ENCODE measurements at places on chromosomes 5 and 9.

- no peak for DNase-seq
These were observed 245.4 kb downstream of the RAB3C start for GRCh38 chr5:58828258-58828657.

- no peak for DNase-seq
These were observed 83.9 kb downstream of the PRLR start for GRCh38 chr5:35146406-35146805.

GRCh38 chr5:7039074-7039473 is 325.8 kb downstream of the TENT4A start:
- DNase-seq, result no peak

DNA sequence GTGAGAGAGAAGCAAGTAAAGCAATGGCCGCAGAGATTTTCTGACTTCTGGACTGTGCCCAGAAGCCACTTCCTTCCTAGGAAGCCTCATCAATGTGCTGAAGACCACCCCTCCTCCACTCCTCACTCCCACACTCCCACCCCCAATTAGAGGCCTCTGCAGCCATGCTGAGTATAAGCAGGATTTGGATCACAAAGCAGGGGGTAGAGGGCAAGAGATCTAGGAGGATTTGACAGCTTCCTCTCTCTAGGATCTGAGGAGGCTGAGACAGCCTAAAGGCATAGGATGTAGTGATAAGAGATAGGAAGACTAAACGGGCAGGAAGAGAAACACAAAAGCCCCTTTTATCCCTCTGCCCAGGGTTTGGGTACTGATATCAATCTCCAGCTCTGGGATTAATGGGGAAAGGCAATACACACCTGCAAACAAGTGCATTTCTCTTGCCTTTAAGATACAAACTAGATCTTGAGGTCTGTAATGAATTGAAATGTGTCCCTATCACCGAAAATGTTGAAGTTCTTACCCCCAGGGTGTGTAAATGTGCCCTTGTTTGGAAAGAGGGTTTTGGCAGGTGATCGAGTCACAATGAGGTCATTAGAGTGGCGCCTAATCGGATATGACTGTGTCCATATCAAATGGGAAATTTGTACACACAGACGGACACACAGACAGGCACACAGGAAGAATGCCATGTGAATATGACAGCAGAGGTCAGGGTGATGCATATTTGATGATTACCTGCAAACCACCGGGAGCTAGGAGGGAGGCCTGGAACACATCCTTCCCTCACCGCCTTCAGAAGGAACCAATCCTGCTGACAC is 28.5 kb downstream of the KCNV2 start:
- no peak for DNase-seq

DNA sequence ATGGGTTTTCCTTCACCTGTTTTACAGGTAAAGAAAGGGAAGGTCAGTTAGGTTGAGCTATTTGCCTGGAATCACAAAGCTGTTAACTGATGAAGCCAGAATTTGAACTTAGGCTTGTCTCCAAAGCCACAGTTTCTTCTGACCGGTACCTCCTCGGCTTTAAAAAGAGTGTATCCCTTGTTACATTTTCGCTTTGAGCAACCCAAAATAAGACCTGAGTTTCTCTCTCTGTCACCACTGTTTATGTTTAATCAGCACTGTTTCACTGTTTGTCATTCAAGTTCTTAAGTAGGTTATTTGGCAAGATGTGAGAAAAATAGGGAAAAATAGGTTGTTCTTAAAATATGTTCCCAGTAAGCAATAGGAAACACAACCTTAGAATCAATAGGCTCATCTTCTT is 84.6 kb downstream of the VCAN start:
- DNase-seq, result no peak

- no peak for DNase-seq
These were observed 26.1 kb upstream of the LARP1 start for GRCh38 chr5:154728939-154729588.

DNA sequence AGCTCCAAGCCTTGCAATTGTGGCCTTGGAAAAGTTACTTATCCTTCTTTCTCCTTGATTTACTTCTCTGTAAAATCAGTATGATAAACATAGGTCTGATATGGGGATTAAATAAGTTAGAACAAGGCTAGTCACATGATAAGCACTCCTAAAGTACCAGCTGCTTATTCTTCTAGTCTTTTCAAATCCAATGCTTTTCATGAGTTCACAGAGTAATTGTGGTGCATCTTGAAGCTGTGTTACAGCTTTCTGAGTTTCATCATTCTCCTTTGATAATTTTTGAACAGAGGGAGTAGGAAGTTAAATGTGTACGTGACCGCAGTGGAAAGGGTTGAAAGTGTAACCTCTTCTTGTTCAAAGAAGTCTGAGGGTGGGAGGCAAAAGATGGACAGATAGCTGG is 38.8 kb upstream of the CCDC112 start:
- DNase-seq, result no peak

GRCh38 chr5:149603210-149603609 is 21.9 kb downstream of the ARHGEF37 start:
- no peak for DNase-seq

GRCh38 chr9:130433947-130434262 is 10.9 kb upstream of the ASS1 start:
- no peak for DNase-seq

- DNase-seq, result no peak
These were observed 115.7 kb upstream of the MSX2 start for GRCh38 chr5:174608631-174609097.

DNA sequence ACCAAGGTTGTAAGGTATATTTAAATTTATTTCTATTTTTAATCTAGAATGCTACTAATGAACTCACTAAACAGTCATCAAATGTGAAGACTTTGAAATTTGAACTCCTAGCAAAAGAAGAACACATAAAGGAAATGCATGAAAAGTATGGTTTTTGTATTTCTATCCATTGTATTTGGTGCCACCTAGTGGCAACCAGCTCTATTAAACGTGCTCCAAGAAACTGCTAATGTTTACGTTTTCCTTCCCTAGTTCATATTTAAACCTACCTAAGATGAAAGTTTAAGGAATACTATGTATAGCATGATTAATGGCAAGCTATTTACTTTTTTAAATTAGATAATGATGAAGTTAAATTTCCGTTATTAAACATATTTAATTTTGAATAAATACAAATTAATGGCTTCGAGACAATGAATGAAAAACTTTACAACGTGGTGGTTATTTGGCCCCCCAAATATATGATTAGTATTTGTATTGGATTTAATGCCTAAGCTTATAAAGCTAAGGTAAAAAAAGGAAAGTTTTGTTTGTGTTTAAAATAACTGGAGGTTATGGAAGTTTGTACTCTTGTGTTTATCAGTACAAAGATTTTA is 115.9 kb upstream of the SH3GL2 start:
- DNase-seq, result no peak

DNA sequence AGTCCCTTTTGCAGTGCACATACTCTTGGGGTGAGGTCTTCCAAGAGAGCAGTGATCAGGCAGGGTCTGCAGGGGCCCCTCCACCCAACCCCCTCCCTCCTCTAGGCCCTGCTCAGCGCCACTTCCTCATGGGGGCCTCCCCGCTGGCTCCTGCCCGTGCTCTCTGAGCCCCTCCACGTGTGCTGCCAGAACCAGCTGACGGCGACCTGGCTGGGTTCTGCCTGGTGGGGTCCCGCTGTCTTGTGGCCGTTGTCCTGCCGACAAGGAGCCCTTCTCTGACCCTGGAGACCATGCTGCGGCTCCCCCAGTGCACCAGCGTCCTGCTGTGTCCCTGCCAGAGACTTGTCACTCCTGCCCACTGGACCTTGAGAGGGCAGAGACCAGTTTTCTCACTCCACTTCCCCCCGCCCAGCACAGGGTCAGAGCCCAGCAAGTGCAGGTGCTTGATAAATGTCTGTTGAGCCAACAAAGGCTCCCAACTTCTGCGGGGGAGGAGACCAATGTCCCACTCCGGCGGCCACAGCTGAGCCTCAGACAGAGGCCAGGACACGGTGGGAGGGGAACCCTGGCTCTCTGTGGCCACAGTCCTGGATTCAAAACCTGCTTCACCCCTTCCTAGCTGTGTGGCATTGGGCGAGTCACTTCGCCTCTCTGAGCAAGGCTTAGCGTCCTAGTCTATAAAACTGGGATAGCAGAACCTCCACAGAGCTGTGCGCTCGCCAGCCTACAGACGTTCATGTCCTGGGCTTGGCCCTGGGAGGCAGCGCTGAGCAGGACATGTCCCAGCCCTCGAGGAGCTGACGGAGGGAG is 24.8 kb downstream of the SARDH start:
- no peak for DNase-seq

- DNase-seq, result no peak
These were observed 14.2 kb upstream of the RALGDS start for GRCh38 chr9:133135146-133135745.

DNA sequence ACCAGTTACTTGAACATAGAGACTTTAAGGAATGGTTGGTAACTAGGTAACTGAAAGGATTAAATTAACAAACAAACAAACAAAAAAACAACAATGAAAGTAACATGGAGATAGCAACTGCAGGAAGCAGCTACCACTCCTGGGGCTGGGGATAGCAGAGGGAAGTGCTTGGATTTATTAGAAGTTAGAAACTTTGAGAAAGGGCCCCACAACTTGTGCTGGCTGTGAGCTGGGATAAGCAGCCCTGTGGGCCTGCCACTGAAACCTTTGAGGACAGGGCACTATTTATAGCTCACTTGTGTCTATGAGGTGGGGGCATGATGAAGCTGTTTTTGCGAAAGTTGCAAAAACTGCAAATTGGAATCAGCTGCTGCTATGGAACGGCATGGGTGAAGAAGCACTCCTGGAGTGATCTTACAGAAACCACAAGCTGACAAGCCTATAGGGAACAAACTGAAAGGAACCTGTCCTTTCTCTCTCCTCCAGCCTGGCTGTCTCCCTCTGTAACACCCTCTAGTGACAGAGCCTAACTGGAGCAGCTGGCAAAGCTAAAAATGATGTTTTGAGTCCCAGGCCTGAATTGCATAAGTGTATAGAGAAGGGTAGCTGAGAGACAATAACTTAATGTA is 91.4 kb upstream of the RANBP6 start:
- no peak for DNase-seq

DNA sequence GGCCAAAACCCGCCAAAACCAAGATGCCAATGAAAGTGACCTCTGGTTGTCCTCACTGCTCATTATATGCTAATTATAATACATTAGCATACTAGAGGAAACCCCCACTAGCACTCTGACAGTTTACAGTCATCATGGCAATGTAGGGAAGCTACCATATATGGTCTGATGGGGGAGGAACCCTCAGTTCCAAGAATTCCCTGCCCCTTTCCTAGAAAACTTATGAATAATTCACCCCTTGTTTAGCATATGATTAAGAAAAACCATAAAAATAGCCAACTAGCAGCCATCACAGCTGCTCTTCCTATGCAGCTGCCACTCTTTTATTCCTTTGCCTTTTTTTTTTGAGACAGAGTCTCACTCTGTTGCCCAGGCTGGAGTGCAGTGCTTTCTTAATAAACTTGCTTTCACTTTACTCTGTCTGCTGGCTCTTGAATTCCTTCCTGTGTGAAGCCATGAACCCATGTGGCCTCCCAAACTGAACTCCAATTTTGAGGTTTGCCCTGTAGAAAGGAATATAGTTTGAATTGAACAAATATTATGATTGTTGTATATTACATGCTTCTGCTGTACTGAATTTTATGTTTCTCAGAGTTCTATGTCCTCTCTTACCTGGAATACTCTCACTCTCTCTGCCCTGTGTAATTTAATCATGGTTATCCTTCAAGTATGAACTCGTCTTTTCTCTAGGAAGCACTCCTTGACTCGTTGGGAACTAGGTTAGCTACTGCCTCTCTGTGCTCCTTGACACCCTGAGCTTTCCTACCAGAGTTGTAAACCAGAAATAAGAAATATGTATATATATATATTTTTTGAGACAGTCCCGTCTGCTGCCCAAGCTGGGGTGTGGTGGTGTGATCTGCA is 59.8 kb downstream of the KIAA1958 start:
- DNase-seq, result no peak

- DNase-seq, result no peak
These were observed 306.7 kb upstream of the SLC24A2 start for GRCh38 chr9:20095430-20096092.

DNA sequence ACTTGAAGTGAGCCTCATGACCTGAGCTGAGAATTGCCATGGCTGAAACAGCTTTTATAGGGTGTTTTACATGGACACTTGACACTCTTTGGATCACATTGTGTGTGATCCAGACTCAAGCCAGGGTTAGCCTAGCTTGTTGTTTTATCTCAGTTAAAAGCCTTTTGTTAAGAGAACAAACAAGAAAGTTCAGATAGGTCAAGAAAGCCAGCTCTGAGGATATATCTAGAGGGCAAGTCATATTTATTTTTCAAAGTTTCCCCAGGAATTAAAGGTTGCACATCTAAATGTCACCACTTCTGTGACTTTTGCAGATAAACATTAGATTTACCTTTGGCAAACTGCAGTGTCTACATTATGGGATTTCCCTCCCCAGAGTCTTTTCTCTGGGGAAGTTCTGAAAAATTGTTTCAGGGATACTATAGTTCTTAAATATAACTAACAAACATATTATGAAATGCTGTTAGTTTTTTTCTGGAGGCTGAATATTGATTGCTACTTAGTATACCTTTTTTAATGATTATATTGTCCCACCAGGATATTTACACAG is 134.5 kb downstream of the C9orf152 start:
- DNase-seq, result no peak

- DNase-seq, result no peak
These were observed 16.4 kb downstream of the ADAMTS16 start for GRCh38 chr5:5156471-5157082.

GRCh38 chr5:53031695-53032096 is 42.5 kb downstream of the ITGA2 start:
- DNase-seq, result no peak

GRCh38 chr5:113163328-113163727 is 186.7 kb downstream of the DCP2 start:
- no peak for DNase-seq

- no peak for DNase-seq
These were observed 33.9 kb downstream of the DOCK2 start for GRCh38 chr5:169670769-169671525.

GRCh38 chr5:156715287-156715686 is 134.8 kb upstream of the PPP1R2B start:
- DNase-seq, result no peak

DNA sequence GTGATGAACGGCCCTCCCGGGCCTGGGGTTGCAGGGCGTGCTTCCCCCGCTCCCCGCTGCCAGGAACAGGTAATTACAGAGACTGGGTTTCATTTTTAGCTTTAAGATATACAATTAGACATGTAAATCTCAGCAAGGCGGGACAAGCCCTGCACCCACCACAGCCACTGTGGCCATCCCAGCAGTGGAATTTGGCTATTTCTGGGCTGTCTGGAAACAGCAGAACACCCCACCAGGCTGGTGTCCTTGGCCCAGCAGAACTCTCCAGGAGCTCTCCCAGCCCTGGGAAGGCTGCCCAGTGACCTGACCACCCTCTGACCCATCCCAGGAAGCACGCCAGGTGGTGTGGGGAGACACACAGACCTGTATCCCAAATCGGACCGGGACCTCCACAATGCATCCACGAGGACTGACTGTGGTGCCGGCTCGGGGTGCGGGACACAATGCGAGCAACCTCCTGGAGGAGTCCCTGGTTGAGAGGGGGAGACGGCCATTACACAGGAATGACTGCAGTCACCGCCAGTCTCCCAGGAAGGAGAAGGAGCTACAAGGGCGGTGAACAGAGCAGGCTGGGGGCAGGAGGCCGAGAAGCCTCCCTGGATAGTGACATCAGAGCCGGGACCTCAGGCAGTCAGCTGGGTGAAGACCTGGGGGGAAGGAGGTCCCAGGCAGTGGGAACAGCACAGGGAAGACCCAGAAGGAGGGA is 17.3 kb downstream of the EEIG1 start:
- DNase-seq, result peak; percentile 17
